Osteoblast (primary cell): ENCODE measurements at places on chromosomes 3 and 15. TPM values are rescaled to one million over a fixed set of nuclear protein-coding genes. Genes with fewer than 3 reads are reported as not detected.
A peak's percentile ranks its signal among the peaks of the same experiment; 100 is the strongest.

HIGD2B gene
- total RNA-seq: under 0.01 TPM in 1 of 2 replicates, not detected in the other

UPK1B gene
- 0.29 and 0.36 TPM in 2 replicates for total RNA-seq

ANKRD63 gene
- not detected in 2 replicates for total RNA-seq

CX3CR1 gene
- under 0.01 TPM in 2 replicates for total RNA-seq

RGMA gene
- 2.5 and 3.2 TPM in 2 replicates for total RNA-seq

STRIT1 gene
- total RNA-seq: not detected in 2 replicates

C15orf62 gene
- under 0.01 and 0.29 TPM in 2 replicates for total RNA-seq

ITIH1 gene
- total RNA-seq: not detected in 2 replicates

GPR176 gene
- 136 and 173 TPM in 2 replicates for total RNA-seq

CHRM5 gene
- total RNA-seq: under 0.01 TPM in 2 replicates

LMAN1L gene
- under 0.01 TPM in 1 of 2 replicates, not detected in the other for total RNA-seq

AADAC gene
- total RNA-seq: not detected in 2 replicates

NANOGP8 gene
- under 0.01 and 1.2 TPM in 2 replicates for total RNA-seq

BSN gene
- total RNA-seq: under 0.01 and 0.29 TPM in 2 replicates

PPP1R14D gene
- not detected in 2 replicates for total RNA-seq

FAM43A gene
- 14.7 and 17.0 TPM in 2 replicates for total RNA-seq

CPN2 gene
- under 0.01 and 0.29 TPM in 2 replicates for total RNA-seq

NPTN gene
- 116 and 130 TPM in 2 replicates for total RNA-seq

GP5 gene
- 0.29 and 0.36 TPM in 2 replicates for total RNA-seq

PRICKLE2 gene
- total RNA-seq: 18.8 and 25.0 TPM in 2 replicates

DNA sequence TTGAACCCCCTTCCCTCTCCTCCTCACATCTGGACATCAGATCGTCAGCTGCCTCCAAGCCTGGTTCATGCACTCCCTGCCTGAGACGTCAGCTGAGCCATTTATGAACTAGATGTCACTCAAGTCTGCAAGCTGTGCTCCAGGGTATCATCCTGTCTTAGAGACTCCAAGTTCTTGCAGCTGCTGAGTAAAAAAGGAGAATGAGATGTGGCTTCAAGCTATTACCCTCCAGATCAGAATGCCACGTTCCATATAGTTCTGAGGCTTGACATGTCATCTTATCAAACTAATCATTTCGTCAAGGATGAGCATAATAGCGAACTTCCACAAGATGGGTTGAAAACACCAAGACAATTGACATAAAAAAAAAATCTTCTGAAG, 766.3 kb downstream of the TBL1XR1 start:
- DNase-seq: no peak

DNA sequence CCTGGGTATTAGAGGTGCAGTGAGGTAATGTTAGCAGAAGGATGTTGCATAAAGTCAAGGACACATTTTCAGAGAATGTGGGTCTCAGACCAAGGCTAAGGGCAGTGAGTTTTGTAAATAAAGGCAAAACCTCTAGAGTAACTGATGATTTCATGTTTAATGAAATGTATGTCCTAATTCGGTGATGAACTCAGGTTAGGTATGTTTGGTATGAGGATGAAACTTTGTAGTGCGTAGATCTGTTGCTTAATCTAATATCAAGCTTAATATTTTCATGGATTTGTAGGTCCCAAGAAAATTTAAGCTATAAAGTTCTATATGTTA, 3.6 kb downstream of the USP50 start:
- no peak for DNase-seq

DNA sequence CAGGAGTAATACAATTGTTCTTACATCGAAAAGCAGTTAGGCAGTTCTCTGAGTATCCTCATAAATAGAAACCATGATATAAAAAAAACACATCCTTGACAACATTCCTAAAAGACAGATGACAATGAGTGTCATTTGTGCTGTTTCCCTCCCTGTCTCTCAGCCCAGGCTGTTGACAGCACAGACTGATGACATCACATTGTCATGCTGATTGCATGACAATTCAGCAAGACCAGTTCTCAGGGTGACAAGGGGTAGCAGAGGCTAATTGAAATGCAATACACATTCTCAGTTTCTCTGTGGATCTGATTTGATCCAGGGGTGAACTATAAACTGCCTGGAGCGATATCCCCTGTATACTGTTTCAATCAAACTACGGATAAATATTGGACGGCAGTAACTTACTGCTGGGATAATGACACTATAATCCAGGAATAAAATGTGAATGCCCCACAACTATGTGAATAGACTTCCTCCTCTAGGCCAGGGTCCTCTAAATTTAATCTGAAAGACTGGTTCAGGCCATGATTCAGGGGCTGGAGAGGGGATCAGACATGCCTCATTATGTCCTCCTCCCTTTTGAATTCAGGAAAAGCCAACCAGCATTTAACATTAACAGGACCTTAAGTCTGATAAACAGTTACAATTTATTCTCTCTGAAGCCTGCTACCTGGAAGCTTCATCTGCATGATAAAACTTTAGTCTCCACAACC, 16.7 kb upstream of the EIF1B start:
- DNase-seq: no peak

GRCh38 chr15:32864051-32864450, 146.2 kb downstream of the GREM1 start:
- no peak for DNase-seq

DNA sequence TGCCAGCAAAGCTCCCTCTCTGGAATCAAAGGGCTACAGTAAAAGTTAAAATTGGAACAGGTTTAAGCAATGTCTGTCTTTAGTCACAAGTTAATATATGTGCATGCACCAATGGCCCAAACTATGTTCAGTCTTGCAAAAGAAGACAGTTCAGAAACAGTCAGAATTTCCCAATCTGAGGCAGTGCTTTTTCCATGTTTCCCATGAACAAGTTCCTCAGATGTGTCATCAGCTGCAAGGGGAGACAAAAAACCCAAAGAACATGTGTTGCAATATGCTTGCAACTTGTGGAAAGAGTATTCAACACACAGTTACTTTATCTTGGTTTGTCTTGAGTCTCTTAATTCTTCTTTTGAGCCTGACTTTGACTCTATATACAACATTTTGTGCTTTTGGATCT, 148.4 kb downstream of the USP13 start:
- peak; percentile 35 for DNase-seq

GRCh38 chr3:170344971-170345370, 12.5 kb upstream of the SKIL start:
- DNase-seq: peak; percentile 54

DNA sequence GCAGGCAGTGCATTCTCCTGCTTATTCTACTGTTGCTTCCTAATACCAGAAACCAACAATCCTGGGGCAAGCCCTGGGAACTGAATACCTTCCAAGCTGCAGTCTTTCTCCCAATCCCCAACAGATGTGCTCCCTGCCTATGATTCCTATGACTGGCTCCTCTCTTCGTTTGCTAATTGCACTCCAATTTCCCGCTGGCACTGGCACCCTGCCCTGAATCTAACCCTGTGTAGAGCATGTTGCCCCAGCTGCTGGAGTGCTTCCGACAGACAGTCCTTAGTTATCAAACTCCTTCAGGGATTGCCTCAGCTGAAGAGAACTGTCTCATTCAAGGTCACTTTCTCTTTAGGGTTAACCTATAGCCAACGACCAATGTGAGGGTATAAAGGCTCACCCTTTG, 214.1 kb downstream of the NECTIN3 start:
- no peak for DNase-seq

- peak; percentile 58 for DNase-seq
Measured at GRCh38 chr3:14780927-14781507, 37.7 kb upstream of the FGD5 start.

DNA sequence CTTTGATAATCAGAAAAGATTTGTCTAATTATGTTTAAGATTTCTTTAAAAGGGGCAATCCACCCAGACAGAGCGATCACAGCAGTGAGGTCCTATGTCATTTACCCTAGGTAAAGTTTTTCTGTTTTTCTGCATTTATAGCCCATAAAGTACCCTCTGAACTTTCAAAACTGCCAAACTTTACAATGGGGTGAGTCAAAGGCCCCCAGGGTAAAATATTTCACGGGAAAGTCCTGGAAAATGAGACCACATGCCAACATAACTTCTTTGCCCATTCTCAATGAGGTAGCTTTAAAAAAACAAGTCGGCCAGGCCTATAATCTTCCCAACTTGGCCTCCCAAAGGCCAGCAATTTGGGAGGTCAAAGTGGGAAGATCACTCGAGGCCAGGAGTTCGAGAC, 53.0 kb downstream of the SUCLG2 start:
- DNase-seq: no peak

GRCh38 chr3:138850151-138850550, 15.4 kb upstream of the PIK3CB start:
- DNase-seq: no peak

- DNase-seq: no peak
Measured at GRCh38 chr15:40881351-40881750, 7.3 kb upstream of the RHOV start.

- DNase-seq: no peak
Measured at GRCh38 chr15:55353025-55353424, 34.0 kb downstream of the PIGB start.

DNA sequence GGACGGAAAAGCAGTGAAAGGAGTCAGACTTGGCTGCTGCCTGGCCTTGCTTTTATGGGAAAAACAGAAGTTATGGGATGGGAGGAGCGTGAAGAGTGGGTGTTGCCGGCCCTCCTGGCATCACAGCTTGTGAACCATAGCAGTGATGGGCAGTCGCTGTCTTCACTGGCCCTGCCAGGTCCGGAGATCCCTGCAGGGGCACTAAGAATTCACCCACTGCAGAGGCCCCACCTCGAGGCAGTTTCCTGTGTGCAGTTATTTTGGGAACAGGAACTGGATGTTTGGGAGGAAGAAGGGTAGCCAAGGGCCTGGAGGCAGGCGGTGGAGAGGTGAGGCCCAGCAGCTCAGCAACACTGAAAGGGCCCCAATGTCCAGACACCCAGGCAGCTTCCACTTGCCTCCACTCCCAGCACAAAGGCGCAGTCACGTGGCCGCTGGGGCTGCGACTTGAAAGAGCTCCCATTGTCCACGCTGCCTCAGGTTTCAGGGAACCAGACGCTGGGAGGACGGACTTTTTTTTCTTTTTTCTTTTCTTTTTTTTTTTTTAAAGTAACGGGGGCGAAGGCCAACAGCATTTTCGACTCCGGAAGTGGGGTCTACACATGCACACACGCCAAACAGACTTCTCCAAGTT, 255.6 kb downstream of the ZNF621 start:
- peak; percentile 58 for DNase-seq

DNA sequence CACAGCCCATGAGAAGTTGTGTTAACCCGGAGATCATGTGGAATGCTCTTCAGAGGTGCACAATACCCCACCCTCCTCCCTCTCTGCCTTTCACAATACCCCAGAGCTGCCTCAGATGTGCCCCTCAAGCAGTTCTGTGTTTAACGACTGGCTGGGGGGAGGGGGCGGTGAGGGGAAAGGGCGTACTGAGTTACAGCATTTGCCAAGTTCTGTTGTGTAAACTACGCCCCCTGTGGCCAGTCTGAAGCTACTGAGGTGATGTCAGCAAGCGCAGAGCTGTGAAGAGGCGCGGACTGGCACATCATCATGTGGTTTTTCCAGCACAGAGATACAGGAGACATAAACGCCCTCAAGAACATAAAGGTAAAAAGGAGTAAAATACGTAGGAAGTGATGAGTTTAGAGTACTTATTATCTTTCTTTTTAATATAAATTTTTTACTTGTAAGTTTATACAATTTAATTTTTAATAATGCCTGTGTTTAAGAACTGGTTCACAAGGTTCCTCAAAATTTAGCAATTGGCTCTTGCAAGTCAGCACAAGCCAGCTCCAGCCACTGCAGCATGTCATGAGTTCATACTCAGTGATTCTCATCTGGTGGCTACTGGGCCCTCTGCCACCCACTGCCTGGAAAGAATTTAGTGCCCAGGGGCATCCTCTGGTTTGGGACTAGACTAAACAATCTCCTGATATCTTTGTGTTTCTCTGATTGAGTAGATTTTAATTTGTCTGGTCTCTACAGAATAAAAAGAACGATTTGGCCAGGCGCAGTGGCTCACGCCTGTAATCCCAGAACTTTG, 1.7 kb downstream of the EPB42 start:
- peak; percentile 79 for DNase-seq

- DNase-seq: no peak
Measured at GRCh38 chr3:121800906-121801305, 34.0 kb downstream of the IQCB1 start.

- no peak for DNase-seq
Measured at GRCh38 chr3:101643009-101643844, 33.7 kb downstream of the ZBTB11 start.

DNA sequence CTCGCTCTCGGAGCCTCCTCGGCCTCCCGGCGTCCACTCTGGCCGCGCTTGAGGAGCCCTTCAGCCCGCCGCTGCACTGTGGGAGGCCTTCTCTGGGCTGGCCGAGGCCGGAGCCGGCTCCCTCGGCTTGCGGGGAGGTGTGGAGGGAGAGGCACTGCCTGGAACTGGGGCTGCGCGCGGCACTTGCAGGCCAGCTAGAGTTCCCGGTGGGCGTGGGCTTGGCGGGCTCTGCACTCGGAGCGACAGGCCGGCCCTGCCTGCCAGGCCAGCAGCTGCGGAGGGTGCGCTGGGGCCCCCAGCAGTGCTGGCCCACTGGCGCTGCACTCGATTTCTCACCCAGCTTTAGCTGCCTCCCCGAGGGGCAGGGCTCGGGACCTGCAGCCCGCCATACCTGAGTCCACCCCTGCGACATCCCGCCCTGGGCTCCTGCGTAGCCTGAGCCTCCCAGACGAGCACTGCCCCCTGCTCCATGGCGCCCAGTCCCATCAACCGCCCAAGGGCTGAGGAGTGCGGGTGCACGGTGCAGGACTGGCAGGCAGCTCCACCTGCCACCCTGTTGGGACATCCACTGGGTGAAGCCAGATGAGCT, 765.0 kb downstream of the IGSF11 start:
- no peak for DNase-seq

GRCh38 chr3:190566043-190566933, 52.4 kb downstream of the IL1RAP start:
- peak; percentile 86 for DNase-seq

GRCh38 chr15:74318376-74319137, 48.9 kb downstream of the CYP11A1 start:
- DNase-seq: peak; percentile 72

DNA sequence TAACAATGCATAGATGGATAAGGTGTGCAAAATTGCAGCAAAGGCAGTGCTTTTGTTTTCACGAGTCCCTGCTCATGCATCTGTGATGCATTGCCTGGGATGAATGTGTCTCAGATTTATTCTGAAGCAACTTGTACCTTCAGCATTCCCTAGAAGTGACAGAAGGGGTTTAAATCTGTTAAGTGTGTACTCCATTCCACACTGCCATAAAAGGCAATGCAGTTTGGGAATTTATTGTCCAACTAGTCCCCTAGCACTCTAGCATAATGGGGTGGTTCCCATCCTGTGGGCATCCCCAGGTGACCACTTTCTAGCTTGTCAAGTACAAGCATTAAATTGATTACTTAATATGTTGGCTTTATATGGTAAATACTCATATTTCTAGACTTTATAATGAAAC, 306.5 kb upstream of the CBLB start:
- no peak for DNase-seq

GRCh38 chr15:26109203-26109602, 246.1 kb upstream of the ATP10A start:
- DNase-seq: no peak

DNA sequence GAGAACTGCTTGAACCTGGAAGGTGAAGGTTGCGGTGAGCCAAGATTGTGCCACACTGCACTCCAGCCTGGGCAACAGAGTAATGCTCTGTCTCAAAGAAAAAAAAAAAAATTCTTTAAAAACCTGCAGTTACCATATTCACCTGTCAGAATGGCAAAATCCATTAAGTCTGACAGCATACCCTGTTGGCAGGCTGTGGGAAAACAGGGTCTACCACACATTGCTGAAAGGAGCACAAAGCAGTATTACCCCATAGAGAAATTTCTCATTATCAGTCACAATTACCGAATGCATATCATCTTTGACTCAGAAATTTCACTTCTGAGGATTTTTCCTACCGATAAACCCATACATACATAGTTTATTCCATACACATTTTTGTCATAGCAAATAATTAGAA, 264.1 kb upstream of the SLCO3A1 start:
- no peak for DNase-seq
